HuH-7 (cell line): ENCODE measurements at places on chromosomes 2 and 18.

- no peak for DNase-seq
Observed at GRCh38 chr2:140199312-140199711, 1419.1 kb upstream of the NXPH2 start.

DNA sequence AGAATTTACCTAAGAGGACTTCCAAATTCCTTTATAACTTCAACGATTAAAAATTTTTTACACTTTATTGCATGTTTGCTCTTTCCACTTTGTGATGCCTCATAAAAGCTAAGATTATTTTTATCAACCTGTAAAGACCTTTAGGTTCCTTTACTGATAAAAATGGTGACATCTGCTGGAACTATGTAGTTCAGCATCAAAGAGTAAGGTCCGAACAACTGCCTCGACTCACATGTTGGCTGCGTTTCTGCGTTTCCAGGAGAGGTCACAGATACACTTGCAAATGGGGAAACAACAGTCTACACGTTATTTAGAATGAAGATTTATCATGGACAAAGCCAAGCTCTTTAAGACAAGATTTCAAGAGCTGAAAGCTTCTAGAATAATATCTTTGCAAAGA is 18.8 kb upstream of the TMX3 start:
- no peak for DNase-seq

GRCh38 chr2:8520791-8521344 is 161.0 kb upstream of the ID2 start:
- no peak for DNase-seq

DNA sequence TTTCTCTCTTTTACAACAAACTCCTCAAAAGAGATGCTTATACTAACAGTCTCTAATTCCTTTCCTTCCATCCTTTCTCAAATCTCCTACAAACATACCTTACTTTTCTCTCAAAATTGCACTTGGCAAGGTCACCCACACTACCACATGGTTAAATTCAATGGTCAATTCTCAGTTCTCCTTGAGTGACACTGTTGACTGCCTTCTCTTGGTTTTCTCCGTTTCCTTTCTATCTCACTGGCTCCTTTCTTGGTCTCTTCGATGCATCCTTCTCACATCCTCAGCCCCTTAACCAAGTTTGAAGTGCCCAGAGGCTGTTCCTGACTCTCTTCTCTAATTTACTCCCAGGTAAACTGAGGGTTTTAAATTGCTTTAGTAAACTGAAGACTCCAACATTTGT is 12.5 kb downstream of the C1D start:
- no peak for DNase-seq

GRCh38 chr2:3587432-3587831 is 7.5 kb upstream of the COLEC11 start:
- no peak for DNase-seq

- DNase-seq: no peak
Observed at GRCh38 chr2:28681158-28681571, 70.5 kb upstream of the PPP1CB start.

DNA sequence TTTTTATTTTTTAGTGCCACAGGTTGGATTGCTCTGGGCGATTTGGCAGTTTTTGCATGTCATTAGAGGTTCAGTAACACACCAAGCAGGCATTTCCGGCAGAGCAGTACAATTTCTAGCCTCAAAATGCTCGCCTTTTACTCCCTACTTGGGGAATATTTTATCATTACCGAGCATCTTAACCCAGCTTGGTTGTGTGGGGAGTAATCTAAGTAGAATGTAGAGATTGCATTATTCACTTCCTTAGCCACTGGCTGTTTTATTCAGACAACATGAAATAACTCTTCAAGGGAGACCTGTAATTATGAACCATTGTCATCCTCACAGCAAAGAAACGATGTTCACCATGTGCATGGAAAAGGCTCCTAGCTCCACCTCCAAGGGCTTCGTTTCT is 13.1 kb downstream of the GRP start:
- DNase-seq: no peak

DNA sequence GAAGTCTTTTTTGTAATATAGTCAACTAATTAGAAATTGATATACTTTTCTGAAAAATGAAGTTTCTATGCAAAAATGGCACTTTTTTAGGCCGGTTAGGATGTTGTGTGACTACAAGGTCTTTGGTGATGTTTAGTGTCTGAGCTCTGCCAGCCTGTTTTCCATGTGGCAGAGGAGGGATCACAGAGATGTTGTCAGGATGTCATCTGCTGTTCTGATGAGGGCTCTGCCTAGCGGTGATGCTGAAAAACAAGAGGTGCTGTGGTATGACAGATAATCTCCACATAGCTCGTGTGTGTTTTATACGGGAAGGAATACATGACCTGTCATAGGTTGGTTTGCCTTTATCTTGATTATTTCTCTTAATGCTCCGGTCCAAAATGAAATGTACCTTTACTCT is 12.0 kb upstream of the IAH1 start:
- no peak for DNase-seq

DNA sequence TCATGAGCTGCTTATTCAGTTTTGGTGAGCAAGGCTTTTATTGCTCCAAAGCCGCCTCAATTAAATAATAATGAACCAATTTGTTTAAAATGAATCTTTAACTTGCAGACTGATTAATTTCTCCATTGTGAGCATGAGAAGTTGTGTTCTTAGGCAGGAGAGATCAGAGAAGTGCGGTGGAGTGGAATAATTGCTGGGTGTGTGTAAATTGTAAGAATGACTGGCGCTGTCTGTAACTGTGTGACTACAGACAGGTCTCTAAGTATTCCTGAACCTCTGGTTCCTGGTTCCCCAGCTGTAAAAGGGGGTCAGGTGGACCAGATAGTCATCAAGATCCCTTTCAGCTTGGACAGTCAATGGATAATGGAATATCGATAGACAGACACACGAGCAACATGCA is 98.0 kb upstream of the EFEMP1 start:
- no peak for DNase-seq
